Cardiac fibroblast (primary cell): ENCODE measurements at places on chromosomes 1 and 21.
A peak's percentile ranks its signal among the peaks of the same experiment; 100 is the strongest.

- peak; percentile 43 for DNase-seq
Observed at GRCh38 chr21:46295177-46295770, 9.1 kb downstream of the YBEY start.

GRCh38 chr1:237041795-237042525 lies at the start of gene RYR2:
Gene RYR2 (plus strand): TSS chr1:237042184. CDS start chr1:237042522, 338 bp downstream.
- no peak for DNase-seq

- DNase-seq: peak; percentile 64
Observed at GRCh38 chr1:8572106-8572505, 245.3 kb downstream of the RERE start.

DNA sequence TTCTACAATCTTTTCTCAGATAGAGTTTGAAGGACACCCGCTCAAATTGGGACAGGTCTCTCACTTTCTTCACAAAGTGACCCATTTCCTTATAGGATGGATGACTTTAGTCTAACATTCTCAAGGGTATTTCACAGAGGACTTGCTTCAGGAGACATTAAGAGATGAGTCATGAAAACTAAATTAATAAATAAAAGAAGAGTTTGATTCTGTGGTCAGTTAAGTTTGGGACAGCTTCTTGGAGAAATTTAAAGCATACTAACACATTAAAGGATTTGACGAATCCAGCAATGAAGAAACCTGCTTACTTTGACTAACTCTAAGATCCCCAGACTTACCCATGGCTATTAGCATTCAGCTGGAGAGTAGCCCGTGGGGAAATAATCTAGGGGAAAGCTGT lies 95.6 kb upstream of the RAB3GAP2 start:
- DNase-seq: no peak

- DNase-seq: peak; percentile 86
Observed at GRCh38 chr1:94299627-94300553, 62.5 kb upstream of the ARHGAP29 start.

- DNase-seq: no peak
Observed at GRCh38 chr1:47225430-47226100, 6.5 kb downstream of the TAL1 start.

- DNase-seq: no peak
Observed at GRCh38 chr1:44068442-44068921, 37.2 kb upstream of the SLC6A9 start.

DNA sequence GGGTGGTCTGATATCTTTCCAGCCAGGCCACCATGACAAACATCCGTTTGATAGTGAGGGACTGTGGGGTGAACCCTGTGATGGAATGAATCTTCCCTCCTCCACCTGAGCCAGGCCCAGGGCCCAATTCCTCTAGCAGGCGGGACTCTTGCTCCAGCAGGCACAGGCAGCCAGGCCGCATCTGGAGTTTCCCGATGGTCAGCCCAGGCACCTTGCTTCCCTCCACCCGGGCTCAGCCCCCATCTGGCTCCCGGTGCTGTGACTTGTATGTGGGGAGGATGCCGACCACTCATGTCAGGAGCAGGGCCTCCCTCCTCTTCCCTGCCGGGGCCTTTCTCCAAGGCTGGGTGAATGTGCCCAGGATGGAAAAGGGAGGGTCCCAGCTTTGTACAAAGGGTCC lies 21.0 kb downstream of the KCNAB2 start:
- DNase-seq: no peak

- no peak for DNase-seq
Observed at GRCh38 chr1:165053351-165053750, 303.2 kb downstream of the LMX1A start.
